Foreskin fibroblast (primary cell): ENCODE measurements at places on chromosomes 5 and 9.

GRCh38 chr5:95217351-95217750, 67.5 kb downstream of the MCTP1 start:
- no peak for DNase-seq

DNA sequence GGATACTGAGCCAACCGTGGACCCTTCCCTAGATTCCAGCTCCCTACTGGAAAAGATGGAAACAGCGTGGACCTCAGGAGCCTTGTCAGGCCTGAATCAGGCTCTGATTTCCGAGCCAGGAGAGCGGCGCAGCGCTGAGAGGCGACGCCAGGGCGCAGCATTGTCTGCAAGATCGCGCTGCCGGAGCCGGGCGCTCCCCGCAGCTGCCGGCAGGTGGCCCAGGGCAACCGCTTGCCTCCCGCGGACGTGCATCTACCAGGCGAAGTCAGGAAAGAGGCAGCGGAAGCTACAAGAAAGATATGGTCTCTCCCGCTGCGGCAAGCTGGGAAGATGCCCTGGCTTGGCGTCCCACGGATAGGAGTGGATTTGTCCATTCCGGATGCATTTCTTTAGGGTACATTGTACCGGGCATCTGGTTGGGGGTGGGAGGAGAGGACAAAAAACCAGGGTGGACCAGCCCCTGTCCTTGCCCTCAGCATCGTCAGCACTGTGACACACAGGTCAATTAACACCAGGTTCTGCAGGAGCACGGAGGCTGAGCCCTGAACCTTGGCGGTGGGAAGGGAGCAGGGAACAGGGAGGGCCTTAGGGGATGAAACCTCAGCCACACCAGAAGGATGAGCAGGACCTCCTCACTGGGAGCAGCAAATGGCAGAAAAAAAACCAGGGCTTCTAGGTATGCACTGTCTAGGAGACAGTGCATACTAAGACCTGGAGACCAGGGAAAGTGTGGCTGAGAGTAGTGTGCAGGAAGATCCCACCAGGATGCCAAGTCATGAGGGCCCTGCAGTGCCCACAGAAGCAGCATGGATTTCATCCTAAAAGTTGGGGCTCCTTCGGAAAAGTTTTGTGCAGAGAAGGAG, 55.9 kb downstream of the SFXN1 start:
- DNase-seq: peak; percentile 76

GRCh38 chr9:93082841-93083411, 13.1 kb upstream of the CARD19 start:
- DNase-seq: no peak

DNA sequence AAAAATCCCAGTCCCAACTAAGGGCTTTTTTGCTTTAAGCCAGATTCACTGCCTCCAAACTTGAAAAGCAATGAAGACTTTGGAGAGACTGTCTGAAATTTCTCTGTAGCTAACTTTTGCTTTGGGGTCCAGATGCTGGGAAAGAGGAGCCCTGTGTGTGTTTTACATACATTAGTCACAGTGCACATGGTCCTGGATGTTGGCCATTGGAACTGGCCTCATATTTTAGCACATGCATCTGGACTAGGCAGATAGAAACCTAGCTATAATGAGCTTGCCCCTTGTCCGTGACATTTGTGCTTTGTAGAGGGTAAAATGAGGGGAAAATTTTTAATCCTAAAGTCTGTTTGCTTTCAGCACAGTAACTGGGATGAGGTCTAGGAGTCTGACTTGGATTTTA, 421.7 kb downstream of the CDK5RAP2 start:
- DNase-seq: no peak

DNA sequence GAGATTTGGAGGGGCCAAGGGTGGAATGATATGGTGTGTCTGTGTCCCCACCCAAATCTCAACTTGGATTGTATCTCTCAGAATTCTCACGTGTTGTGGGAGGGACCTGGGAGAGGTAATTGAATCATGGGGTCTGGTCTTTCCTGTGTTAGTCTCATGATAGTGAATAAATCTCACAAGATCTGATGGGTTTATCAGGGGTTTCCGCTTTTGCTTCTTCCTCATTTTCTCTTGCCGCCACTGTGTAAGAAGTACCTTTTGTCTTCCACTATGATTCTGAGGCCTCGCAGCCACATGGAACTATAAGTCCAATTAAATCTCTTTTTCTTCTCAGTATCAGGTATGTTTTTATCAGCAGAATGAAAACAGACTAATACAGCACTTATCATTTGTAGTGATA, 29.5 kb upstream of the SPIN1 start:
- DNase-seq: no peak

GRCh38 chr5:4659851-4660250, 480.3 kb upstream of the ADAMTS16 start:
- DNase-seq: no peak

- no peak for DNase-seq
Observed at GRCh38 chr9:4600368-4600767, 61.7 kb upstream of the PLPP6 start.

- no peak for DNase-seq
Observed at GRCh38 chr5:177458912-177459350, 12.3 kb downstream of the PRR7 start.

DNA sequence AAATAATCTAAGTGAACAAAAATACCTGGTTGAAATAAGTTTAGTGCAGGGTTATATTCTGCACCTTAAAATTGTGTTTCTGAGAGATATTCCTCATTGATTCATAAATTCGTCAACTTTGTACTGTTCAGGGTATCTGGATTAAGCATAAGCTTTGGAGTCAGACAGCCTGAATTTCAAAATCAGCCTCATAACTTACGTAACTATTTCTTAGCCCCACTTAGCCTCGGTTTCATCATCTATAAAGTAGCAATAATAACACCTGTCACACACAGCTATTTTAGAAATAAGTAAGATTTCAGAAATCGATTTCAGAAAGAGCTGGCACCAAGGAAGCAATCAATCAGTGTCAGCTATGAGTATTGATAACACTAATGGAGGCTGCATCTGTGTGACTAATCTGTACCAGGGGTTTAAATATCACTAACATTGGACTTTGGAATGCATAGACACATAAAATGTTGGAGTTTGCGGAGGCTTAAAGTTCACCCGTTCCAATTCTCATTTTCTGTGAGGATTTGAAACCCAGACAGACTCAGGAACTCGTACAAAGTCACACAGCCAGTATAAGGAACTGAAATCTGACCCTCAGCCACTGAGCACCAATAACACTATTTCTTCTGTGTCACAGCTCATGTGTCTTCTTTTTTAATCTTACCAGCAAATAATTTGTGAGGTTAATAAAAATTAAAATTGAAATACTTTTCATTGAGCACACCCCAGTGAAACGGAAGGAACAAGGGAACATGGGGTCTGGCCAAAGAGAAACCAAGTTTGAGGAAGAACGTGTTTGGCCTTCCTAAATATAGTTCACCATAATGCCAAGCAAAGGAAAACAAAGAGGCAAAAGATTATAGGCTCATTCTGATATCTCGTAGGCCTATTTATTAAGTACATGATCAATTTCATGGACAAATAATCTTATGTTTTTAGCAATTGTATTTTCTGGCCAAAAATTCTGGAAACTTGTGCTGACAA, 194.4 kb upstream of the PTGER4 start:
- DNase-seq: peak; percentile 25

GRCh38 chr5:141880961-141881801, 3.0 kb upstream of the PCDH1 start:
- DNase-seq: no peak

- DNase-seq: no peak
Observed at GRCh38 chr5:162786234-162786633, 651.2 kb upstream of the CCNG1 start.

GRCh38 chr5:14685757-14686156, 21.2 kb downstream of the OTULIN start:
- DNase-seq: peak; percentile 81

DNA sequence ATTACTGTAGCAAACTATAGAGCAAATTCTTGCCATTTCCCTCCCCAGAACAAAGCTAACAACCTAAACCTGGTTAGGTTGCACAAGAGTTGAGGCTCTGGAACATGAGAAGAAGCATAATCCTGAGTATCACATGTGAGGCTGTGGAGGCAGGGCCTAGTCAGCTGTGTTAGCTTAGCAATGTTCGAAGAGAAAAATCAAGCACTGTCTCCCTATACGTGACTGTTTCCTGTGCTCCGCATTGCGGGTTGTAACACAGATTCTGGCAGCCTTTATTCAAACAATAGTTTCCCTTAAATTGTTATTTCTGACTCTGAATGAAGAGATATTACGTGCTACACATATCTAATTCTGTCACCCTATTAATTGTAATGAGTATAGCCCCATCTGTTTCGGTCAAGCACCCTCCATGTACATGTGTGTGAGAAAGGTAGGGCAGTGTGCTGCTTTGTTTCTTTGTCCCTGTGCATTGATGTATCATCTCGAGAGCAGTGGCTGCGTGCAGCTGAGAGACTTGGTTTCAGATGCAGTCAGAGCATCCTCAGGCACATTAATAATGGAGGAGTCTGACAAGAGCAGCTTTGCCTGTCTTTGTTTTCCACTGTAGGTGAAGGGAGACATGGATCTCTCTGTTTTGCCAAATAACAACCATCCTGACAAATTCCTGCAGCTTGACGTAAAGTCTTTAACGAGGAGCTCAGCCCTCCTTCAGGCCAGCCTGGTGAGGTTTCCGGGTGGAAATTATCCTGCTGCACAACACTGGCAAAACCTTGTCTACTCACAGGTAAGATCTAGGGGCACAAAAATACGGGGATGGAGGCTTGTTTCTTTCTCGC, at the start of gene MINAR2:
Gene MINAR2, plus strand, starts transcription at position 523 of the 836 bp plus-strand sequence. Its CDS starts 97 bp downstream, at position 620.
- DNase-seq: peak; percentile 16

- DNase-seq: peak; percentile 14
Observed at GRCh38 chr5:170306381-170306831, 8.8 kb upstream of the LCP2 start.

- peak; percentile 89 for DNase-seq
Observed at GRCh38 chr9:110192531-110193261, 15.3 kb downstream of the C9orf152 start.
